Colonic mucosa (tissue), 4 donors: ENCODE measurements at places on chromosomes 1 and 21.

DNA sequence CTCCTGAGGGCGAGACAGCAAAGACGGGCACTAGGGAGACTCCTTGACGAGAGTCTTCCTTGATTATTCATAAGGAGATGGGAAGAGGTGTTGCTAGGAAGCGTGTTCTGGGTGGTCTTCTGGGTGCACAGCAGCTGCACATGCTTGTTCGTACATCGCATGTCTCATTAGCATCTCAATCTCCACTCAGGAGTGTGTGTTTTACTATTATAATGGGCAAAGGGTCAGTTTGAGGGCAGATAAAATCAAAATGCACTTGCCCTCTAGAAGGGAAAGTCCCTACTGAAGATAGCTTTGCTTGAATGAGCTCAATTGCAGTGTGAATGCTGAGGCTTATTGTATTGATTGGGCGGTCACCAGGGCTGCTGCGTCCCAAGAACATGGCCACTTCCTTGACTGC is 50.2 kb upstream of the SCCPDH start:
- DNase-seq = no peak

GRCh38 chr21:45506241-45506817 is 35.9 kb downstream of the SLC19A1 start:
- DNase-seq = no peak

DNA sequence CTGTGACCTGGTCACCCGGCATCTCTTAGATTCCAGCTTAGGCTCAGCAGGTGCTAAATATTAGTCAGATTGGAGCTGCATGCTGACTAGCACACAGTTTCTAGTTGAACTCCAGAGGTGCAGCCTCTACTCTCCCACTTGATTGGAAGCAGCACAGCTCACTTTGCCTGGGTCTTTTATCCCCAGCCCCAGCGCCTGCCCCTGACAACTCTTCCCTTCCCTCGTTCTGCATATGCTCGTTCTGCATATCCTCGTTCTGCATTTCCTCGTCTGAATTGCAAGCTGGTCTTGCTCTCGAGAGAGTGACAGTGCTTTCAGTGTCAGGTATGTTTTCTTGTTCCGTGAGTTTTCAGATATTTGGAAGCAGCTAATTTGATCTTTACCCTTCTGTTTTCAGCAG is 11.7 kb downstream of the COL18A1 start:
- no peak for DNase-seq

DNA sequence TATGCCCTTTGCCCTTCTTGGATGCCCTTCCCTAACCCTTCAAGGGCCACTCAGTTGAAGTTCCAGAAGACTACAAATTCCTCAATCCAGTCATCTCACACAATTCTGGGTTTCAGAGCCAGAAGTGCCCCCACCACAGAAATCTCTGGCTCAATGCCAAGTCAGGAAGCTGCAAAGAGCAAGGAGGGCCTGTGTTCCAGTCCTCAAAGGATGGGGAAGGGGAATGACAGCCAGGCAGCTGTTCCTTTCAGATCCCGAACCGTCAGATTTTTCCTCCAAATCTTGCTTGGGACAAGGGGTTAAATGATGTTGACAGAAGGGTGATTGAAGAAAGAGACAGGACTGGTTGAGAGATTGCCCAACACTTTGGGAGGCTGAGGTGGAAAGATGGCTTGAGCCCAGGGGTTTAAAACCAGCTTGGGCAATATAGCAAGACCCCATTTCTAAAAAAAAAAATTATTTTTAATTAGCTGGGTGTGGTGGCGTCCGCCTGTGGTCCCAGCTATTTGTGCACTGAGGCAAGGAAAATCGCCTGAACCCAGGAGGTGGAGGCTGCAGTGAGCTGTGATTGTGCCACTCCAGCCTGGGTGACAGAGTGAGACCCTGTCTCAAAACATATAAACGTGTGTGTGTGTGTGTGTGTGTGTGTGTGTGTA is 716 bp upstream of the HPDL start:
- DNase-seq = no peak

DNA sequence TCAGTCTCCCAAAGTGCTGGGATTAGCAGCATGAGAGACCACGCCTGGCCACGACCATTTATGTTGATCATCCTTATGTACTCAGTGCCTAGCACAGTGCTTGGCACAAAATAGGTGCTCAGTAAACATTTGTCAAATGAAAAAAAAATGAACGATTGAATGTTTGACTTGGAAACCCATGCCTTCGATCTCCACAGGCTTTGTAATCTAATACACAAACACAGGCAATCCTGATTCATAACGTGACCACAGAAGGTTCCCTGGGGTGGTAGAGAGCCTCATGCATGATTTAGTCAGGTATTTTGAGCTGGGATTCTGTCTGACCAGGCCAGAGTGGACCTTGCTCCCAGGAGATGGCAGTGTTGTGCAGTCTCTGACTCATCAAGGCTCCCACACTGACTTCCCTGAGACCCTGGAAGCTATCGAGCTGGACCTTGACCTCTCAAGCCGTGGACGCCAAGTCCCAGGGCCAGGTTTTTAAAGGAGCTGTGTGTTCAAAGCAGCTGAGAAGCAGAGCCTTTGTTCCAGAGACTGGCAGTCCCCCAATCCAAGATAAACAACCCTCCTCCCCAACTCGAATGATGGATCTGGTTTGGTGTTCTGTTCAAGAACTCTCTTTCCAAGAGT is 81.1 kb downstream of the PGM1 start:
- peak; percentile 84 for DNase-seq

DNA sequence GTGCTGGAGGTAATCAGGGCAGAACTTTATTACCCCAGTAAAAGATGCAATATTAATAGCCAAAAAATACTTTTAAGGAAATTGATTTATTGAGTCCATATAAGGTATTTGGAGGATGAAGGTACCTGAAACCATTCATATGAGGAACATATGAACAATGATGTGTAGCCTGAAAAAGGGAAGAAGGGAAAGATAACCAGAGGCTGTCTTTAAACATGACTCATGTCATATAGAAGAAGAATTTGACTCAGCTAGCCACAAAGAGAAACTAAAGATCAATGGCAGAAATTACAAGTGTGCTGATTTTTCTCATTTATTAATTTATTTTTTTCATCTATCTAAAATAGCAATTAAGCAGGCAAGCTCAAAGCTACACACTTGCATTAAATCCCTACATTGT is 136.2 kb upstream of the DUSP10 start:
- no peak for DNase-seq

GRCh38 chr1:28031173-28031572 is 57.2 kb downstream of the EYA3 start:
- DNase-seq = no peak

DNA sequence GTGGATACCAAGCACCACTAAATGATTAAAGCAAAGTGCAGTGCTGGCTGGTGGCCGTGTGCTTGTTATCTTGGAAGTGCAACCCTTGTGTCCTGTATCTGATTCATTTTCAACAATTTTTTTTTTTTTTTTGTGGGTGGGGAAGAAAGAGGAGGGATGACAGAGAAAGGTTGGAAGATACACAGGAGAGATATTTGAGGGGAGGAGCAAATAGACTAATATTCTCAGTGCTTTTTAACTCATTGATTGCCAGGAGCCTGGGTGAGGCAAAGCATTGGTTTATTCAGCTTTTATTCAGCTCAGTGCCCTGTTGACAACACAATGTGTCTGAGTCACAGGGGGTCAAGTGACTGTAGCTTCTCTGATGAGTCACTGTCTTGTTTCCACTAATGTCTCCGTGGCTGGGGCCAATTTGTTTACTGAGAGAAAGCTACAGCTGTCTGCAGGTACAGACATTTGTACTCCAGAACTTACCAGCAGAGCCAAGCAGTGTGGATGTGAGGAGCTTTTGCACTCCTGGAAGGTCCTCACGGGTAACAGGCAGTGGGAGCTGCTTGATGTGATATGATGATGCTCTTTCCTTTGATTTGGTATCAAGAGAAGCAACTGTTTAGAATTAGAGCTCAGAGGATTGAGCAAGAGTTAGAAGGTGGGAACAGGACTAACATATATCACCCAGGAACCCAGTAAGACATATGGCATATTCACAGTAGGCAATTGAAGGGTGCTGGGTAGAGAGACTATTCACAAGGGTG is 23.6 kb upstream of the DNM3 start:
- no peak for DNase-seq

- DNase-seq = no peak
Measured at GRCh38 chr1:161933592-161934588, 89.8 kb downstream of the OLFML2B start.

DNA sequence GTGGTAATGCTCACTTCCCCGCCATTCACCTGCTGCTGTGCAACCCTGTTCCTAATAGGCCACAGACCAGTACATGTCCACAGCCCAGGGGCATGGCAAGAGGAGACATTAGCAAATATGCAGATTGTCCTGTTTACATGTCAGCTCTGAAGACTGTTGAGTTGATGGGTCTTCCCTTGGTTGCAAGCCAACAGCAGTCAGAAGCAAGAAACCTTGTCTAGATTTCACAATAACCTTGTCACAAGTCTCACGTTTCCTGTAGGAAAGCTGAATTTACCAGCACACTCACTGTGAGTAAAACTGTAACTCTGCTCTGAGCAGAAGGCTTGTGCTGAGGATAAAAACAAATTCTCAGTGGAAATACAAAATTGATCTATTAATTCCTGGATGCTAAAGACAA is 195.1 kb downstream of the HLX start:
- no peak for DNase-seq

- DNase-seq = no peak
Measured at GRCh38 chr1:111227434-111227833, at the start of gene CHI3L2. TSS of gene CHI3L2 (plus strand) at chr1:111227713. CDS start at chr1:111227730, 17 bp downstream.

DNA sequence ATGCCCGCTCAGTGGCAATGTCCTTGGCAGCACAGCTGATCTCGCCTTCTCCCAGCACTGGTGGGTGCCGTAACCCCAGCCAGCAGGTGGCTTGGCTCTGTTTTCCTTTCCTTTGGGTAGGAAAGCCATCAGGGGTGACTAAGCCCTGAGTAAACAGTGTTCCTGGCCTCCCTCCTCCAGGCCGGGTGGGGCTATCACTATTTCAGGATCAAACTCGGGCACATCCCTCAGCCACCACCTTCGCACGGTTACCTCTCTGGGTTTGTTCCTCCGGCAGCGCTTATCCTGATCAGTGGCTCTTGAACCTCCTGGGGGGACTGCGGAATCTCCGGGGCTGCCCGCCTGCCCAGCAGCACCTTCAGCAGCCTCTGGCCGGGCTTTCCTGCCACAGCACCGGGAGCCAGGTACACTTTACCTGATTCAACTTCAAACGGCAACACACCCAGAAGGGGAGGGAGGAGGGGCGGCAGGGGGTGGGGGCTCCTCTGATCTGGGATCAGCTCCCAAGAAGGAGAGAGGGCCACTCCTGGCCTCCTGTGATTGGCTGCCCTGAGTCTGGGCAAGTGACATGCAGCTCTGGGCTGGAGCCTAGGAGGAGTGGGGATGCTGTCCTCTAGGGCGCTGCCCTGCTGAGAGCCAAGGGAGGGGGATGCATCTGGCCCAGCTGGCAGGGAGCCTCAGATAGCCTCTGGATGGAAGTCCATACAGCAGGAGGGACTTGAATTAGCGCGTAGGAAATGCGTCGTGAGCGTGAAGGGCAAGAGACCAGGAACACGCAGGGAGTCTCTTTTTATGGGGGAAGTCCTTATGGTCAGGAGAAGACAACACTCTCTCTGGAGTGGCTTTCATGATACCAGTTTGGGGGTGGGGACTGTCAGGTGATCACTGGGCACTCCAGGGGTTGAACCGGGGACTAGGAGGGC is at the start of gene ASCL5:
Gene ASCL5, minus strand, starts transcription at position 353 of the 923 bp plus-strand sequence. CDS start 11,812 bp downstream, outside the sequence.
- DNase-seq = peak; percentile 70

- DNase-seq = peak; percentile 44
Measured at GRCh38 chr1:8121261-8122159, 95.4 kb upstream of the ERRFI1 start.
